ENCODE measurements at places on chromosomes 16 and 17.
A peak's percentile ranks its signal among the peaks of the same experiment; 100 is the strongest.

- DNase-seq = no peak
Observed at GRCh38 chr16:13902677-13903076, 17.3 kb upstream of the ERCC4 start.

DNA sequence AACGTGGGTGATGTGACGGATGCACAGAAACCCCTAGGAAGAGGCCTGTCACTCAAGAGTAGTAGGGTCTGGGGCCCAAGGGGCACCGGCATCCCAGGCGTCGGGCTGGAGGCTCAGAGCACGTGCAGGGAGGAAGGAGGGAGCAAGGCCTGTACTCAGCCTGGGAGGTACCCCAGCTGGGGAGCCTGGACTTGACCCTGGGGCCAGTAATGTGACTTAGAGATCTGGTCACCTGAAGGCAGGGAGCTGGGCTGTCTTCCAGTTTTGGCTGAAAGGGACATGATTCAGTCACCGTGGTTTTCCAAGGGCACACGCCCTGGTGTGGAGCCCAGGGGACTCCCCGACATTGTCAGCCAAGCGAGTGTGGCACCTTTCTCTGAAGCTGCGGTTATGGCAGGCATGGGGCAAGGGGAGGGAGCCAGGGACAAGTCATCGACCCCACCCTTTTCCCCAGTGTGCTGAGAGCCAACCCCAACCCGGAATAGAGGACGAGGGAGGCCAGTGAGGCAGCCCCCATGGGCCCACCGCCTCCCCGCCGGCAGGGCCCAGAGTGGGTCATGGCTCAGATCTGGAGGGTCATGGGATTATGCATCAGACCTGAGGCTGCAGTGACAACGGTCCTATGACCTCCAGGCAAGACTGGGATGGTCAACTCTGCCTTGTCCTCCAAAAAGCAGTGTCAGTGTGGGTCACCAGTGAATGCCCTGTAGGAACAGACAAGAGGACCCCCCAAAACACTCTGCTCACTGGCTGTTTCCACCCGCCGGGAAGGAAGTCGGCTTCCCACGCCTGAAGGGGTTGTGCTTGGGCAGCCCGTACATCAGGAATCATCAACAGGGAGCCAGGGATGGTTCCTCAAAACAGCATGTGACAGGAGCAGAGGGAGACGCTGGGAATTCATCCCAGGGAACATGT lies 41.9 kb downstream of the MEAK7 start:
- DNase-seq = no peak

DNA sequence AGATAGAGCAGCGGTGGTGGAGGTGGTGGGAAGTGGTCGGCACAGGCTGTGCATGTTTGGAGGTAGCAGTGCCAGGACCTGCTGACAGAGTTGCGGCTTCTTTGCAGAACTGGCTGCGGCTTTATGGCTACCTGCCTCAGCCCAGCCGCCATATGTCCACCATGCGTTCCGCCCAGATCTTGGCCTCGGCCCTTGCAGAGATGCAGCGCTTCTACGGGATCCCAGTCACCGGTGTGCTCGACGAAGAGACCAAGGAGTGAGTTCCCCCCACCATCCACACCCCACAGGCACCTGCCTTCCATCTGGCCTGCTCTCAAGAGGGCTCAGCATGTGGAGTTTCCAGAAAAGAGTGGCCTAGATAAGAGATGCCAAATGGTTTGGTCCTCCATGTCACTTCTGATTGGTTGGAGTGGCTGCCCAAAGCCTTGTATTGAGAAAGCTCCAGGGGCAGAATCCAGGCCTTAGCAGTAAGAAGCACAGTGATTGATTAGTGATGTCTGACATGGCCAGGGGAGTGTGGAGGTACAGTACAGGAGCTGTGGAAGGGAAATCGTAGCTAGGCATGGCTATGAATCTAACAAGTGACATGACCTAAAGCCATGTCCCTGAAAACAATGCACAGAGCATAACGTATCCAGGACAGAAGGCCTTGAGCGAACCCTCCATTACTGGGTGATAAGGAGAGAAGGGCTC lies 12.0 kb downstream of the MMP15 start:
- DNase-seq = no peak

- no peak for DNase-seq
Observed at GRCh38 chr16:890217-890616, 80.6 kb downstream of the LMF1 start.

GRCh38 chr16:53945996-53946395 lies 242.0 kb downstream of the FTO start:
- no peak for DNase-seq

- no peak for DNase-seq
Observed at GRCh38 chr17:45116434-45117016, 15.8 kb downstream of the PLCD3 start.

GRCh38 chr16:22623351-22623781 lies 112.7 kb downstream of the NPIPB5 start:
- no peak for DNase-seq

DNA sequence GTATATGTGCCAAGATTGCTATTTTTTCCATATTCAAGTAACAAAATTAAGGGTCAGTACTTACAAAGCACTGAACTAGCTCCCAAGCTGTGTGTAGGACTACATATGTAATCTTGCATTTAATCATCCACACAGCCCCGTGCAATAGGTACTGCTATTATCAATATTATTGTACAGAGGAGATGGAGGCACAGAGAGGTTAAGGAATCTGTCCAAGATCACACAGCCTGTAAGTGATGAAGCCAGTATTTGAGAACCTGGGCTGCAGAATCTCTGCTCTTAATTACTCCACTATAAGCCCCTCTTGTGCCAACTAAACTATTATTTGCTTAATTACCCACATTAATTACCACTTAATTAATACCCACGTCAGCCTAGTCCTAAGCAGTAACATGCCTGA lies 134.1 kb downstream of the KATNIP start:
- DNase-seq = no peak

- peak; percentile 57 for DNase-seq
Observed at GRCh38 chr17:5706577-5707210, 122.4 kb upstream of the NLRP1 start.

DNA sequence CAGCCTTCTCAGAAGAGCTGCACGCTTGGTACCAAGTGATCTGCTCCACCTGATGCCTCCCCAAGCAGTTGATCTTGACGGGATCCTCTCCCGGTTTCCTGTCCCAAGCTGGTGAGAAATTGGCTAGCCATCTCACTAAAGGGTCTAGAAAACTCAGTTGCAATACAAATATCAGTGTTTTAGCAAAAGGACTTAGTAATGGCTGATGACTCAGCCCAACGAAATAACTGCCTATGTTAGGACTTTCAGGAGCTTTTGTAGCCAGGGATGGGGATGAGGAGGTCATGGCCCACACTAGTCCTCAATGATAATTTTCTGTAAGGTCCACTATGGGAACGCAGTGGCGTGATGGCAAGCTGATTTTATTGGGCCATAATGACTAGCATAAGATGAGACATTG lies 23.3 kb upstream of the ENGASE start:
- DNase-seq = no peak

- DNase-seq = no peak
Observed at GRCh38 chr17:80807882-80808281, 183.8 kb upstream of the CHMP6 start.

DNA sequence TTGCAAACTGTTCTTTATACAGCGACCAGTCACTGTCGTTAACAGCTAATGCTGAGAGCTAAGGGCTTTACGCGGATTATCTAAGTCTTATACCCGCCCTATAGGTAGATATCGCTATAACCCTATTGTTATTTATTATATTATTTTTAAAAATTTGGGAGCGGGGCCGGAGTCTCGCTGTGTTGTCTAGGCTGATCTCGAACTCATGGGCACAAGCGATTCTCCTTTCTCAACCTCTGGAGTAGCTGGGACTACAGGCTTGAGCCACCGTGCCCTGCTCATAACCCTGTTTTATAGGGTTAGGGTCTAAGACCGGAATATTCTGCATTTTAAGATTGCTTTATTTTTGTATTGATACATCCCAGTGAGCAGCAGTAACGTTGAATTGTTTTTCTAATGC lies 24.7 kb downstream of the DEF8 start:
- DNase-seq = no peak

DNA sequence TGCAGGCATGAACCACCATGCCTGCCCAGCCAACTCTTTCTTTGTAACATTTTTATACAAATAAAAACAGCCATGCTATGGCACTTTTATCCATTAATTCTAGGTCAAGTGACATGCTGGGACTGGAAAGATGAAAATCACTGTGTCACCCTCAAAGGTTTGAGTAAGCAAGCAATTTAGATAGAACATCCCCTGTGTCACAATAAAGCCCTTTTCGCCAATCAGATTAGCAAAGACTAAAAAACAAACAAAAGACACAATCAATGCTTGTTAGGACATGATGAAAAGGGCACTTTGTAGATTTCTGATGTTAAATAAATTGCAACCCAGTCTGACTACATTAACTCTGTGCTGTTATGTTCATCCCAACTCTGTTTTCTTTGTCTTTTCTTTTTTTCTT lies 26.4 kb downstream of the CHP2 start:
- no peak for DNase-seq

DNA sequence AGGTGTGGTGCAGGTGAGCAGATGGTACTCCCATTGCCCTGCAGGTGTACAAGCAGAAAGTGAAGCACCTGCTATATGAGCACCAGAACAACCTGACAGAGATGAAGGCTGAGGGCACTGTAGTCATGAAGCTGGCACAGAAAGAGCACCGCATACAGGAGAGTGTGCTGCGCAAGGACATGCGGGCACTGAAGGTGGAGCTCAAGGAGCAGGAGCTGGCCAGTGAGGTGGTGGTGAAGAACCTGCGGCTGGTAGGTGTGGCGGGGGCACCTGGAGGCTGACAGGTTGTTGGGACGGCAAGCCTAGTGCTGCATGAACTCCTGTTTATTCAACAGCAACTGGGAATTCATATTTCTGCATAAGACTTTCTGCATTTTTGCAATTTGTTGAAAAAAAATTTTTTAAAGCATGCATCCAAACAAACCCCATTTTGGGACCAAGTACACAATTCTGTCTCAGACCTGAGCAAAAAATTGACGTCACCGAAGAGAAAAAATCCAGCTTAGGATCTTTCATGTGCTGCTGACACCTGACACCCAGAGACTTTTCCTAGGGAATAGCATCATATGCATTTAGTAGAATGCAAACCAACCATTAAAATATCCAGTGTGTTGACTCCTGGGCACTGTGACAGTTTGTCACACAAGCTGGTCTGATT lies 13.5 kb upstream of the DBNDD1 start:
- no peak for DNase-seq

DNA sequence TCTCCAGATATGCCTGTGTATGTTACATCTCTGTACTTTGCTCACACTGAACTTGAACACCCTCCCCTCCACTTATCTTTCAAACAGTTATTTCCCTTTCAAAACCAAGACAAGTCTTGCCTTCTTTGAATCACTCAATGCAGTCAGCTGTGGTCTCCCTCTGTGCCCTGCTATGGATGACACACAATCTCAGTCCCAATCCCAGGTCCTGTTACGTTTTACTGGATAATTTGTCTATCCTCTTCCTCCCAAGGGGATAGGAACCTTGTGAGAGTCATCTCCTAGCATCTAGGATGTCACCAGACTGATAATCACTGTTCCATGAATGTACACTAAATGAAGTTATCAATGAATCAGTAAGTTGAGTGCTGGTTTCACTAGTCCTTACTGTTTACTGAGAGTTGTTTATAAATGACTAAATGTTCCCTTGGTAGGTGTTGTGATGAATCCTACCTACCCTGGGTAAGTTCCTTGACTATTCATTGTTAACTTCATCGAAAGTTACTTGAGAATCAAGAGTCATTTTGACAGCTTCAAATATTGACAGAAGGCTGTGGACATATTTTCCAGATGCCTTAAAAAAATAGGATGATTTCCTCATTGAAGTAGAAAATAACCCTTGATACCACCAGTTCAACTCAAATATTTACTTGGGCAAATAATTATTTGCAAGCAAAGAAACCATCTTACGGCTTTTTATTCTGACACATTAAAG lies 244.9 kb downstream of the PRKCA start:
- no peak for DNase-seq

- no peak for DNase-seq
Observed at GRCh38 chr16:49474741-49475140, 101.1 kb downstream of the C16orf78 start.

DNA sequence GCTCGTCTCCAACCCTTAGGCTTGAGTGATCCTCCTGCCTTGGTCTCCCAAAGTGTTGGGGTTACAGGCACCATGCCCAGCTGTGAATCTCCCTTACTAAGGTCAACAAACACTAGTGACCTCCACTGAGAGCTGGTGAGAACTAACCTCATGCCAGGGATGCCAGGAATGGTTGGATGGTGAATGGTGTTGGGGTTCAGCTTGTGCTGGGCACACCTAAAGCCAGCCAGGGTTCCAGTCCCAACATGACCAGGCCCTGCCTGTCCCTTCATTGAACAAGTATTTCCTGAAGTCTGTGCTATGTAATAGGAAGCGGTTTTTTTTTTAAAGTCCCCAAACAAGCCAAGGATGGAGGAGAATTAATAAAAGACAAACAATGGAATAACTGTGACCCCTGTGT lies 56.0 kb upstream of the TOB1 start:
- no peak for DNase-seq

DNA sequence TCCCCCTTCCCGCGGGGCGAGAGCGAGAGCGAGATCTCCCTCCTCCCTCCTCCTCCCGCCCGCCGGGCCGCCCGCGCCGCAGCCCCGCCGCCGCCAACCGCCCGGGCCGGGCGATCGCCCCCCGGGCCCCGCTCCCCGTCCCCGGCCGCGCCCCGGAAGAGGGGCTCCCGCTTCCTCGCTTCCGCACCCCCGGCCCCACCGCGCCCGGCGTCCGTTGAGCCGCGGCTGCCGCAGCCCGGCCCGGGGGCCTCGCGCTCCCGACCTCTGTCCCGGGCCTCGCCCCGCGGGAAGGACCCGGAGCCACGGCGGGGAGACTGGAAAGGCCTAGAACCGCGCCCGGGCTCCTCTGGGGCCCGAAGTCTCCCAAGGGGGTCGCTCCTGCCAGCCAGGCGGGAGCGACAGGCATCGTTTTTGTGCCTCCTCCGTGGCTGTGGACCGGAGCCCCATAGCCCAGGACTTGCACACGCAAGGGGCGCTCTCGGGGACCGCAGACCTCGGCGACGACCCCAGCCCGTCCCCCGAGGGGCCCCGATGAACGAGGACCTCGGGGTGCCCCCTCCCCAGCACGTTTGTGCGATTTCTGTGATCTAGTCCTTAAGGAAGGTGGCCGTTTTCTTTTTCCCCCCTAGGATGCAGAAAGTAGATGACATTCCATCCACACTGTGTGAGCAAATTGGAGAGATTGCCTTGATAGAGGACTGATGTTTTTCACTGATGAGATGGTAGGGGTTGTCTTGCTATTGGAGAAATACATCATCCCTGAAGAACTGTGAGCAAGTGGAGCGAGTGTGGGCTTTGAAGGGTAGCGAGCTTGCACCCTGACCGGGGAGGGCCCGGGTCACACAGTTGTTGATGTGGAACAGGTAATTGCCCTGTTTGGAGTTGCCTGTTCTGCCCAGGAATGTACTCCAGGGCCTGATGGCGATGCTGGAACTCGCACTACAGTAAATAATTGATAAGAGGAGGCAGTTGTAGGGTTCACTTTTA lies 611 bp downstream of the BANP start:
- no peak for DNase-seq

- DNase-seq = no peak
Observed at GRCh38 chr17:62819511-62820221, 11.6 kb upstream of the MARCHF10 start.
